ENCODE measurements at places on chromosomes 5 and 9. TPM values are rescaled to one million over a fixed set of nuclear protein-coding genes. Genes with fewer than 3 reads are reported as not detected.

GRCh38 chr5:175548626-175549311 lies 70.4 kb downstream of the SFXN1 start:
- peak; percentile 27 for DNase-seq

- DNase-seq: no peak
These were observed 4.2 kb downstream of the CCNI2 start for GRCh38 chr5:132751444-132751843.

GRCh38 chr5:40988746-40989510 lies 79.6 kb downstream of the C7 start:
- no peak for DNase-seq

DNA sequence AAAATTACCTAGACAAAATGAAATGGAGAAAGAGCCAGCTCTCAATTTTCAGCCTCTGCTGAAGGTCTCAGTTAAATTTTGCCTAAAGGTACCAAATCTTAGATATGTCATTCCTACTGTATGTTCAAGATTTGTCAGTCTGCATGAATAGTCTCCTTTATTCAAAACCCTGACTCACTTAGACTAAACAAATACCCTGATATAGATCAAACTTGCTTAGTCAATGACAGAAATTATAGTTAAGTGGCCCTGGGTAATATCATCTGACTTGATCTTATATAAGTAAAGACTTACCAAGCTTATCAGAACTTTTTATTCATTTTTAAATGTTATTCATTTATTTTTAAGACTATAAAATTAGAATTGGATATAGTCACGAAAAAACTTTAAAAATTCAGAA lies 12.2 kb downstream of the MEGF9 start:
- DNase-seq: no peak

DNA sequence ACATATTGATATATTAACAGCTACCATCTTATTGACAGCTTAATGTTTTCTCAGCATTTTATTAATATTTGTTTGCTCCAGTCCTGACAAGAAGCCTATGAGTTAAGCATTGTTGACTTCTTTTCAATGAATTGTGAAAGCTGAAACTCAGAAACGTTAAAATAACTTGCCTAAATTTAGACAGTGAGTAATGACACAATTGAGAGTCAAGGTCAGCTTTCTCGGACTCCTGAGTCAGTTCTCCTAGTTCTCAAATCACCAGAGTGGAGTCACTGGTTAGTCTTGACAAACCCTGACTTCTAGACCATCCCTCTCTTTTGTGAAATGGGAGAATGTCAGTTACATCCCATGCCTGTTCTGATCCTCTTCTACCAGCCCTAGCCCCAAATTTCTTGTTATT lies 222.7 kb upstream of the ACO1 start:
- DNase-seq: no peak

DNA sequence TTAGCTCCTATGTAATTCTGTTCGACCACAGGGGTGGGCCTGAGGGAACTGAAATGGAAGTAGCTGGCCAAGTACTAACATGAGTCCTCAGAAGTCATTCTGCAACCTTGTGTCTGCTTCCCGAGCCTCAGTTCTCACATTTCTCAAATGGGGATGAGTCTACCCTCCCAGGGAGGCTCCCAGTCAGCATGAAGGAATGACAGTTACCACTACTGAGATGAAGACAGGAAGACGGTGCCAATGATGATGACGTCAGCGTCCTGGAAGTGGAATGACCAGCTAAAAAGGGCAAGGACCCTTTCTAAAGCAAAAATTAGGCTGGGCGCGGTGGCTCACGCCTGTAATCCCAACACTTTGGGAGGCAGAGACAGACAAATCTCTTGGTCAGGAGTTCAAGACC lies 6.8 kb downstream of the PIP5KL1 start:
- no peak for DNase-seq

DNA sequence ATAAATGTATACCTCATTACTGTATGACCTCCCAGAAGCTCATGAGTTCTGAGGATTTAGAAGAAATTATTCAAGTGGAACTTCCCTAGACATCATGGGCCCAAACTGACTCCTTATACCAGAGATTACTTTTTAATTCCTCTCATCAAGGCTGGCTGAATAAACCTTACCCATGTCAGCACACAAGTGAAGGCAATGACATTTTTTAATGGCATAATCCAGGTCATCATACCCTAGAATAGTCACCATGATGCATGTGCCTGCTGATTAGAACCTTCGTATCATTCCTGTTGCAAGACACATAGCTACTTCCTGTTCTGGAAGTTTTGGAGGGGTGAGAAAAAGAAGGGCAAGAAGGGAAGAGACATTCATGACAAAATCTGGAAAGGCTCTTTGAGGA lies 49.8 kb upstream of the IFNK start:
- no peak for DNase-seq

DNA sequence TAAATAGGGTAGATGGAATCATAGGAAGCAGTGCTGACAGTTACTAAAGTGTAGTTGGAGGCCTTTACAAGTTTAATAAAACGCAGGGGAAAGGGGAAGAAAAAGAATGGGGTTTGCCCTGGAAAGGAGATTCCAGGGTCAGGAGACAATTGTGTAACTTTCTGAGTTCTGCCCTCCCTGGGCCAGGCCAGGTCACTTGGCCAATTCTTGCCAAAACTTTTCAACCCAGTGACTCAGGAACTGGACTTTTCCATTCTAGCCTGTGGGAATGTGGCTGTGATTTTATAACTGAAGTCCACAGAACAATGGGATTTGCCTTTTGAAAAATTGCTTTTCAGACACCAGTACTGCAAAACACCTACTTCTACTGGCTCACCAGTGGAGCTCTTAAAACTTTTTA lies 289.8 kb upstream of the ANKRD55 start:
- no peak for DNase-seq

DNA sequence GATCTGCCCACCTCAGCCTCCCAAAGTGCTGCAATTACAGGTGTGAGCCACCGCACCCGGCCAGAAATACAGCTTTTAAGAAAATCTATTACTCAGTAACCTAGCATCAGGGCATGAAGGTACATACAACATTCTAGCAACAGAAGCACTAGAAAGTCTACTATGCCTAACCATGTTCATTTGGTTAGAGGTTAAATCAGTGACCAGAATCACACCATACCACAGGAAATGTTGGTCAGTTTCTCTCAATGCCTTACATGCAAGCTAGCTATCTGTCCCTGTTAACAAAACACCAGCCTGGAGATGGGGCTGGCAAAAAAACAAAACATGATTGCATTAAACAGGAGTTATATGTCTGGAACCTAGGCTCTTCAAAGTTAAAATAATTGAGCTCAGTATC lies 104.1 kb downstream of the STRBP start:
- no peak for DNase-seq

DNA sequence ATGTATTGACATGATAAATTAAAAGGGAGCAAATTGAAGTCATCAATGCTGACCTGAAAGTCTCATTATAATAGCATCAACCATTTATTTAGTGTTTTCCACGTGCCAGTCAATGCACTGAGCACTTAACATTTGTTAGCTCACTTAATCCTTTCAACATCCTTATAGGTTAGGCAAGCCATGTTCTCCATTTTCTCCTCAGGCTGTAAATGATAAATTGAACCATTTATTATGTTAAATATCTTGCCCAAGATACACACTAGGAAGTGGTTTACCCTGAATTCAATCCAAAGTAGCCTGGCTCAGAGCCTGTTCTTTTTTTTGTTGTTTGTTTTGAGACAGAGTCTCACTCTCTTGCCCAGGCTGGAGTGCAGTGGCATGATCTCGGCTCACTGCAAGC lies 25.0 kb upstream of the SNX2 start:
- no peak for DNase-seq

The ADGRV1 gene
- total RNA-seq: 474 TPM

The CD72 gene
- total RNA-seq: 0.47 TPM

The MSX2 gene
- not detected for total RNA-seq

The SURF4 gene
- total RNA-seq: 88.6 TPM

Measured in occipital lobe (tissue), 3 donors.